ENCODE measurements at places on chromosomes 7 and 10. TPM values are rescaled to one million over a fixed set of nuclear protein-coding genes. Genes with fewer than 3 reads are reported as not detected.

The PLEKHS1 gene
- not detected for total RNA-seq

The DDC gene
- not detected for total RNA-seq

The CNTNAP2 gene
- not detected for total RNA-seq

The AHCYL2 gene
- 15.7 TPM for total RNA-seq

The SMNDC1 gene
- total RNA-seq = 6.1 TPM

The AQP1 gene
- 1.4 TPM for total RNA-seq

The RGR gene
- not detected for total RNA-seq

The SEMA3D gene
- total RNA-seq = 4.0 TPM
